Muscle of leg (tissue), 16 donors: ENCODE measurements at places on chromosomes 5 and 9. TPM values are rescaled to one million over a fixed set of nuclear protein-coding genes. Genes with fewer than 3 reads are reported as not detected.

MLANA gene
- not detected for total RNA-seq

DNA sequence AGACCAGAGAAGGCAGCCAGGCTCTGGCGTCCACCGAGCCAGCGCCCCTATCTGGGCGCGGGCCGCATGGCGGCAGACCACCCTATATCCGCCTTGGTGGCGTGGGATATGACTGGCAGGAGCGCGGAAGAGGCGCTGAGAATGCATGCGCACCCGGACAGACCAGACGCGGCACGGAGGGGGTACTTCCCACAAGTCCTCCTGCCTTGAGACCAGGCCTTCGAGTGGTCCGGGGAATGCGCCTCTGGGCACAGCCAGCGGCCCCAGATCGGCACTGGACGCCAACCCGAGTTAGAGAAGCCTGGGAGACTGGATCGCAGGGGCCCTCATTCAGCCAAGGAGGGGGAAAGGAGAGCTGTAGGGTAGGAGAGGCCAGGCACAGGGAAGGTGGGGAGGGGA lies 2.5 kb upstream of the LMX1B start:
- peak; percentile 23 for DNase-seq
- no peak overlapping the region for H3K27ac ChIP-seq

DNAH5 gene
- 1.7 TPM for total RNA-seq

DNA sequence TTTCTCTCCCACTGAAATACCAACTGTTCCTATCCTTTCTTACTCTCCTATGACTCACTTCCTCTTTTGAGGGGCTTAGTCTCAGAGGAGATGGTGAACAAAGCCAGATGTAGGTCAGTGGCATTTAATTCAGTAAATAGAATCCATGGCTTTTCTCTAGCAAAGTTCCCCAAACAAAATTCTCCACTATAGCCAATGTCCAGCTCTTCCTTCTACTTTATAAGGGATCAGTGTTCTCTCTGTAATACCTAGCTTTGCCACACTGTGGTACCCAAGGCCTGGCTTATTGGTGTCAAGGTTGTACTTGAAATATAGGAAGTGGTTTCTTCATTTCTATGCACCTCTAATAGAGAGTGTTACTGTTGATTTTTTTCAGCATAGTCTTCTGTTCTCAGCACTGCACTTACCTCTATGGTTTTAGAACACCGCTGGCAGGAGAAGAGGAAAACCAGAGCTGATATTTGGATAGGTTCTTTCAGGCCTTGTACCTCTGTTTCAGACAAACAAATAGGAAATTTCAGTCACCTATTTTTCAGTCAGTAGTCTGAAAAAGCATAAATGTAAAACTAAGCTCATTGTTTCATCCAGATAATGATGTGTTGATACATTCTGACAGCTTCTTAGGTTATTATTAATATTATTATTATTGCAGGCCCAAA lies 40.6 kb upstream of the ITGA2 start:
- no peaks in the 10 kb centered on the region for H3K27me3 ChIP-seq
- H3K4me1 ChIP-seq, result no peaks in the 10 kb centered on the region
- H3K36me3 ChIP-seq, result no peaks in the 10 kb centered on the region
- no peak overlapping the region for H3K4me3 ChIP-seq
- H3K27ac ChIP-seq, result no peak overlapping the region

DNA sequence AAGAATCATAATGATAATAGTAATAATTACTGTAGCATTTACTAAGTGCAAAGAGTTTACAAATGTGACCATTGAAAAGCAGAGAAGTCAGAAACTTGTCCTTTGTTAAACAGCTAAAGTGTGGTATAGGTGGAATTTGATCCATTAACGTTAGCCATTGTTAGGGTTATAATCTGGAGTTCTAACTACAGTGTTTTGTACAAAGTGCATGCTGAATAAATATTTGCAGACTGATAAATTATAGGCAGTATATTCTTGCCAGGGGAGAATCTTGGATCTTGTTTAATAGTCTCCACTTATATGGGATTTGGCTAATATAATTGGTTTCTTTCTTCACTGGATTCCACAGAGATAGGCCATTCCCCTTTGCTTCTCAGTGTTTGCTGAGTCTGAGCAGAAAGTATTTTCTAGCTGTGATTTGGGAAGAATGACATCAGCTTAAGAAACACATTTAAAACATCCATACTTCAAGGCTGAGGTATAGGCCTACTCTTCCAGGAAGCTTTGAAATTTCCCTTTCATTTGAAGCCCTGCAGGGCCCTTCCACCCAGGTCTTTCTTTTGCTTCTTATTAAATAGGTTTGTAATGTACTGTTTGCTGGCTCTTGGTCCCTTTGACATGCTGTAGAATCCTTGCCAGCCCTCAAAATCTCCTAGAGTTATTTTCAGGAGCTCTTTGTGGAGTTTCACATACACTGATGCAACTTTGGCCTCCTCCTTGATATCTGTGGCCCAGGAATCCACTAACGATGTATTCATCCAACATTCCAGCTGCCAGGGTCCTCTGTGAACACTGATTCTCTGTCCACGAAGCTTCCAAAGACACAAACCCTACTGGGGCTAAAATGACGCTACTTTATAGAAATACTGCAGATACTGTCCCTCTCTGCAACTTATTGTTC lies 51.4 kb downstream of the ATP10B start:
- H3K36me3 ChIP-seq, result no peaks in the 10 kb centered on the region
- H3K4me1 ChIP-seq, result no peaks in the 10 kb centered on the region
- no peaks in the 10 kb centered on the region for H3K27me3 ChIP-seq
- H3K4me3 ChIP-seq, result no peak overlapping the region
- no peak overlapping the region for H3K27ac ChIP-seq

GRCh38 chr5:38739011-38739704 lies 106.7 kb upstream of the OSMR start:
- no peak overlapping the region for H3K27ac ChIP-seq
- no peak overlapping the region for H3K4me3 ChIP-seq
- no peaks in the 10 kb centered on the region for H3K36me3 ChIP-seq
- H3K4me1 ChIP-seq, result no peaks in the 10 kb centered on the region

- no peaks in the 10 kb centered on the region for H3K27me3 ChIP-seq
- H3K4me1 ChIP-seq, result no peaks in the 10 kb centered on the region
- no peaks in the 10 kb centered on the region for H3K36me3 ChIP-seq
- DNase-seq, result no peak
- no peak overlapping the region for H3K4me3 ChIP-seq
Measured at GRCh38 chr5:167790045-167790444, 501.4 kb upstream of the WWC1 start.

DNA sequence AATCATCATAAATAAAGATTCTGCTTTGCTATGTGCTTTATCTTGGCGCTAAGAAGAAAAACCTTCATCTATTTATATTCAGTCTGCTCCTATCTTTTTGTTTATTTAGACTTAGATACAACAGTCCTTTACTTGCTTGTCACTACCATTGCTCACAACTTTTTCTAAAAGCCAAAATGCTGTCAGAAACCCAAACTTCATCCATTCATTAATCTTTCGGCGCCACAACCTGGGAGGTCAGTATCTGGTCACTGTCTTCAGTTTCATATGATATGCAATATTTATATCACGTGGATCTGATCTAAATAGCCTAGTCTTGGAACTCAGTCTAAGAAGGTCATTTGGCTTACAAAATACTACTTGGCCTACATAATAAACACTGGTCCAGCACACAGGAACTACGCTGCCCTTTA lies 159.3 kb upstream of the TARS1 start:
- no peak for DNase-seq
- no peaks in the 10 kb centered on the region for H3K36me3 ChIP-seq
- no peaks in the 10 kb centered on the region for H3K27me3 ChIP-seq
- peaks cover 3% of the 10 kb centered on the region for H3K4me1 ChIP-seq
- no peak overlapping the region for H3K4me3 ChIP-seq
- no peak overlapping the region for H3K27ac ChIP-seq

- H3K4me1 ChIP-seq, result peaks cover 4% of the 10 kb centered on the region
- peaks cover 2% of the 10 kb centered on the region for H3K36me3 ChIP-seq
- H3K27ac ChIP-seq, result no peak overlapping the region
- no peak overlapping the region for H3K4me3 ChIP-seq
- no peaks in the 10 kb centered on the region for H3K27me3 ChIP-seq
Measured at GRCh38 chr9:124709292-124709690, 61.8 kb downstream of the NR6A1 start.

GRCh38 chr9:36677611-36678010 lies 104.9 kb downstream of the MELK start:
- no peak for DNase-seq
- H3K4me1 ChIP-seq, result no peaks in the 10 kb centered on the region
- no peak overlapping the region for H3K4me3 ChIP-seq
- no peaks in the 10 kb centered on the region for H3K27me3 ChIP-seq
- H3K27ac ChIP-seq, result no peak overlapping the region
- H3K36me3 ChIP-seq, result peaks cover 3% of the 10 kb centered on the region

DNA sequence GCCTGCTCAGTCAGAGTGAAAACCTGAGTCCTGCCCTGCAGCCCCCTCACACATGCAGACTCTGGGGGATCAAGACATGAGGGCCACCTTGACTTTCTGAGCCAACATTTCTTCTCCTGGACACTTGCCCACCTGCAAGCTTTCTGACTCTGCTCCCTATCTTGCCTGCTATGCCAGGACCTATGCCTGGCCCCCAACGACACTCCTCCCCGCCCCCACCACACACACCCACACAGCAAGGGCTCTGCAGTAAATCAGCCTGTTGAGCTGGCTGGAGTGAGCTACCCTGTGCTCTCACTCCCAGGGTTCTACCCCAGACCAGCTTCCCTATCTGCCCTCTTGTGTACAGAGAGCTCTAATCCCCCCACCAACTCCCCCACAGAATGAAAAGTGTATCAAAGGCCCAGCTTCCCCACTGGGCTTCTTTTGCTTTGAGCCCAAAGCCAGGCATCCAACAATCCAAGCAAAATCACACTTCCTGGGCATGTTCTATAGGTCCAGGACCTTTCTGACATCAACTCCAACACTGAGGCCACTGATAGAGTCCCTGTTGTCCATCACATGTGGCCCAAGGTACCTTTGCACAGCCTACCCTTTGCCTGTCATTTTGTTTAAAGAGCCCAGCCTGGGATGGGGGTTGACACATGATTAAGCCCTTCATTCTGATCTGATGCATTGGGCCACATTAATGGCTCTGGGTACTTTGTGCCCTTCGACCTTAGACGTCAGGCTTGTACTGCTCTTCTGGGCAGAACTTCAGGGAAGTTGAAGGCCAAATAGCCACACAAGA lies 7.2 kb downstream of the PDLIM4 start:
- no peaks in the 10 kb centered on the region for H3K27me3 ChIP-seq
- H3K36me3 ChIP-seq, result peaks cover 71% of the 10 kb centered on the region
- DNase-seq, result no peak
- peaks cover 94% of the 10 kb centered on the region for H3K4me1 ChIP-seq
- no peak overlapping the region for H3K4me3 ChIP-seq

GRCh38 chr5:127290946-127291693 lies 524 bp downstream of the MEGF10 start:
- DNase-seq, result peak; percentile 34
- peak overlapping the region; percentile 75 for H3K4me3 ChIP-seq
- peaks cover 3% of the 10 kb centered on the region for H3K4me1 ChIP-seq
- H3K27ac ChIP-seq, result peak overlapping the region; percentile 92
- no peaks in the 10 kb centered on the region for H3K36me3 ChIP-seq
- peaks cover 6% of the 10 kb centered on the region for H3K27me3 ChIP-seq

DNA sequence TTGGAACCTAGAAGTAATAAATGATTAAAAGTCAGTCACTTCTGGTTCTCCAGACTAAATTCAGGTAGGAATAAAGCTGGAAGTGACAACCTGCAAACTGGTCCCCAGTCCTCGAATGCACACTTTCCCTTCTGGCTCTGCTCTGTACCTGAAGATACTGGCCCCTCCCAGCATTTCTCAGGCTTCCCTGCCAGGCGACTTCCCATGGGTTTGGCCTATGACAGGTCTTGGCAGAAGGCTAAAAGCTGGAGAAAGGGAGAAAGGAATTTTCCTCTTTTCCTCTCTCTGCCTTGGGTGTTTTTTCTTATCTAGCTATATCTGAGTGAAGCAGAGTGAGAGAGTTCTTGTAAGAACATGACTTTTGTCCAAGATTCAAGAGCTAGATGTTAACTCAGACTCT lies 1005.7 kb downstream of the DTWD2 start:
- no peaks in the 10 kb centered on the region for H3K4me1 ChIP-seq
- no peak overlapping the region for H3K4me3 ChIP-seq

GRCh38 chr9:95615246-95615645 lies 98.5 kb upstream of the PTCH1 start:
- DNase-seq, result no peak
- peaks cover under 1% of the 10 kb centered on the region for H3K4me1 ChIP-seq
- no peak overlapping the region for H3K27ac ChIP-seq
- no peaks in the 10 kb centered on the region for H3K36me3 ChIP-seq
- no peak overlapping the region for H3K4me3 ChIP-seq

ADAMTS2 gene
- 28.7 TPM for total RNA-seq

- H3K4me3 ChIP-seq, result no peak overlapping the region
- H3K36me3 ChIP-seq, result no peaks in the 10 kb centered on the region
- no peak for DNase-seq
- H3K27ac ChIP-seq, result no peak overlapping the region
- peaks cover 14% of the 10 kb centered on the region for H3K4me1 ChIP-seq
- peaks cover 4% of the 10 kb centered on the region for H3K27me3 ChIP-seq
Measured at GRCh38 chr5:80216096-80216495, 39.8 kb downstream of the SERINC5 start.

DNA sequence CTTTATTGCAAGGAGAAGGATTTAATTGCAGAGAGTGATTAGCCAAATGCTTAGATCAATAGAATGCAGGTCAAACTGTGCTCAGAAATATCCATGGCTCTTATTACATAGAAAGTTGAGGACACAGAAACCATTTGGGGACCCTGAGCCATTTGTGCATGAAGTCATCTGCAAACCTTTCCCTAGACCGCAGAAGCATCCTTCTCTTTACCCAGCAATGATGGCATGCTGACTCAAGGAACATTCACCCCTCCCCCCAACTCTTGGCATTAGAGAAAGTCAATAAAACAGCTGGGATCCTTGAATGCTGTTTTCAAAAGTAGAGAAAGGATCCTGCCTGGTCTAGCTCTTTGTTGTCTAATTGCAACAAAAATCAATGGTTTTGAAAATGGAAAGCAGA lies 73.5 kb downstream of the PPP2R2B start:
- H3K4me3 ChIP-seq, result no peak overlapping the region
- H3K27ac ChIP-seq, result no peak overlapping the region
- H3K27me3 ChIP-seq, result no peaks in the 10 kb centered on the region
- no peaks in the 10 kb centered on the region for H3K4me1 ChIP-seq
- no peak for DNase-seq

DNA sequence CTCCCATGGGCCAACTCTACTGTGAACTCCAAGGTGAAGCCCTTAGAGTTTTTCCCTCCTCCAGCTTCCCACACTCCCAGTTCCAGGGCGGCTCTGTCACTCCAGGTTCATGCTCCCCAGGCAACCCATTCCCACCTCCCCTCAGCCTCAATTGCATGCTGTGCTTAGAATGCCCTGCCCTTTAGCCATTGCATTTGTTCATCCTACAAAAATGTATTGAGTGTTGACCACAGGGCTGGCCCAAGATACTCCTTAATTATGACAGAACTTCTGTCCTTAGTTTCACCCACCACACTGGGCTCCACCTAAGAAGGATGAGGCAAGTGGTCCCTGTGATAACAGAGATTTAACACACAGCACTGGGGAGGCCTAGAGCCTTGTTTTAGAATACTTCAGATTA lies 236.1 kb downstream of the ADAMTSL1 start:
- no peaks in the 10 kb centered on the region for H3K27me3 ChIP-seq
- DNase-seq, result peak; percentile 52
- no peak overlapping the region for H3K4me3 ChIP-seq
- peaks cover 19% of the 10 kb centered on the region for H3K4me1 ChIP-seq
- no peaks in the 10 kb centered on the region for H3K36me3 ChIP-seq
- H3K27ac ChIP-seq, result no peak overlapping the region
